Memory B cell (primary cell): ENCODE measurements at places on chromosomes 11 and 22.

GRCh38 chr11:35619855-35620640, 1.8 kb downstream of the FJX1 start:
- DNase-seq = no peak

- no peak for DNase-seq
Measured at GRCh38 chr11:120789391-120789790, 234.5 kb upstream of the TBCEL start.

- no peak for DNase-seq
Measured at GRCh38 chr11:128613300-128613995, 26.1 kb upstream of the ETS1 start.

- no peak for DNase-seq
Measured at GRCh38 chr11:27241311-27242122, 121.5 kb downstream of the CCDC34 start.

GRCh38 chr22:31867386-31868153, 76.8 kb upstream of the YWHAH start:
- DNase-seq = no peak

DNA sequence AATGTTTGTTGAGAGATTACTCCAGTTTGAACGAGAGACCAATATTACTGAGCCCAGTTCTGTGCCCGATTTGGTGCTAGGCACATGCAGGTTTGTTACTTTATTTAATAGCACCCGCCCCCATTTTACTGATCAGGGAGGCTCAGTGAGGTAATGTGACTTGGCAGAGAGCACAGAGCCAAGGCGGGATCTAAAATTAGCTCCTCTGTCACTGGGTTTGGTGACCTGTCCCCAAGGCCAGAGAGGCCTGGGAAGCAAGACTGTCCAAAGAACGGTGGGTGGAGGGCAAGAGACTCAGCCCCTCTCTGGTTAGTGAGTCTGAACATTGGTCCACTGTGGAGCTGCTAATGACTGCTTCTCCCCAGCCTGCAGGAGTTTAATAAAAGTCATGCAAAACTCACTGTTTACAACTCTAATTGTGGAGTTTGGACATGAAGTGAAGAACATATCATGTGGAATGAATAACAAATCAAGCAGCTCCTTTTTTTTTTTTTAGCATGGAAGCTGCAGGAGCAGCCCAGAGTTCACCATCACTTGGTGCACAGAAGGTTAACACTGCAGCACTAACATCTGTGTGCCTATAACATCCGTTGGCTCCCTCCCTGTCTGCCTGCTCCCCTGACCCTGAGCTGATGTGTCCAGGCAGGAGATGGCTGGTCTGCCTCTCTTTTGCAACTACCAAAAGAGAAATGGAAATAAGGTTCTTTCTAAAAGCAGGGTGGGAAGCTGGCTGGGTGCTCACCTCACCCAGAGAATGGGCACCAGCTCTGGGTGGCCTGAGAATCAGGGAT, 39.0 kb downstream of the CSNK2A3 start:
- DNase-seq = no peak

DNA sequence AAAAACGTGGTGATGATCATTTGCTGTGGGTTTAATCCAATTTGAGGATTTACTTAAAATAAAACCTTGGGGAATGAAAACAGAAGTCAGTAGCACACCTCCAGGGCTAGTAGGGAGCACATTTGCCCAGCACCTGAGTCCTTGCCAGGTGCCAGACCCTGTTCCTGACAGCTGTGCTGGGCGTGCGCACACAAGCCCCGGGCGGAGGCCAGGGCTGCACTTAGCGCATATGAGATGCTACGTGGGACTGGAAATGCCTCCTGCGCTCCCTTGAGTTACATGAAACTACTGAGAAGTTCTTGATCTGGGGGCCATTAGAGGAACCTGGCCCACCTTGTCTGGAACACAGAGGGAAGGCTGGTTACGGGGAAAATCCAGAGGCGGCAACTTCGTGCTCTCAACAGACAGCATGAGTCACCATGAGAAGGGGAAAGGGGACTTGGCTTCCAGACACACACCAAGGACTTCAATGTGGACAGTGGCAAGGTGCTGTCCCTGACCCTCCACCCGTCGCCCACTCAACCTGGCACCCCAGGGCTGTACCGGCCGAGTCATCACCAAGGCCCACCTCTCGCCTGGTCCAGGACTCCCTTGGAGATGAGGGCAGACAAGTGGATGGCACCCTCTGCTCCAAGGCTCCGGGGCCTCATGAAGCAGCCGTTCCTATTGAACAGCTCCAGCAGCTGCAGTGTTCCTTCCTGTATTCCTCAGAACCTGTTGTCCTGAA, 1468.6 kb downstream of the BRD1 start:
- DNase-seq = no peak

DNA sequence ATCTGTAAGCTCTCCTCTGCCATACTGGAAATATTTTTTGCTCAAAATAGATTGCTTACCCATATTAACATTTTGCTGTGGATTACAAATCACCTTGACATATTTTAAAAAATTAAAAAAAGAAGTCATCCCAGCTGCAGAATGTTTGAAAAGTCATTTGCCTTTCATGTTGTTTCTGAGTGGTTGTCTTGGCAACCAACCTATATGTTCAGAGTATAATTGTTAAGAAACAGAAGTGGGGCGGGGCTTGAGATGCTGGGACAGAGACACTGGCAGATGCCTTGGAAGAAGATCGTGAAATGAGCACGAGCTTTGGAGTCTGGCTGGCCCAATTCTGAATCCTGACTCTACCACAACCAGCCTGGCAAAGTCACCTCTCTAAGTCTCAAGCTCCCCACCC, 348.2 kb downstream of the LARGE1 start:
- DNase-seq = no peak

DNA sequence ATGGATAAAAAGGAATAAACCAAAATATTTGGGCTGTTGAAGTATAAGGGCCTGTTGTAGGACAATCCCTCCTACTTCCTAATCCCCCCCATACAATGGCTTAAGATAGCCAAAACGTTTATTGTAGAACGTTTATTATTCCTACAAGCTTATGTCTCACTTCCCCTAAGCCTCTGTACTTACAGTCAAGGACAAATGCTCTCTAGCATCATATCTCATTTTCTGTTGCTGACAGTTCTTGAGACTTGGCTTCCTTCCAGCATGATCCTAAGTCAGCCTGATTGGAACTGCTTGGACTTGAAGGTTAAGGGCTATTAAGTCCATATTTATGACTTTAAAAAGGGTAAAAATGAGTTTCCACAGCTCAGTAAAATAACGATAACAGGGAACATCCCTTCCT, 8.8 kb downstream of the MISFA start:
- no peak for DNase-seq

- no peak for DNase-seq
Measured at GRCh38 chr11:17906436-17906835, 106.4 kb downstream of the SERGEF start.

DNA sequence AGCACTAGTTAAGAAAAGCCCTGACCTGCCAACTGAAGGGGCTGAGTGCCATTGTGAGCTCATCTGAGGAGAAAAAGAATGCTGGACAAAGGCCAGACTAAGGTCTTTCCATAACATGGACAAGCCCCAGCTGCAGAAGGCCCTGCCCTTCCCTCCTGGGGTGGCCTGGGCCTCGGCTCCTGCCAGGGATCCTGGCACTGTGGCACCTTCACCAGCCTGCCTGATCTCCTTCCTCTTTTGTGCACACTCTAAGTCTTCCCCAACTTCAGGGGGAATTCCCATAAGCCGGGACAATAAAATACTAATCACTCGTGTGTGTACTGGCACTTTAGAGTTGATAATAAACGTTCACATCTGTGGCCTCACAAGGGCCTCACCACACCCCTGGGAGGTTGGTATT, 9.9 kb downstream of the TMPRSS13 start:
- DNase-seq = no peak

- DNase-seq = no peak
Measured at GRCh38 chr11:10308201-10308954, 3.5 kb downstream of the ADM start.

GRCh38 chr22:20803696-20804324, 29.9 kb downstream of the SERPIND1 start:
- DNase-seq = no peak

DNA sequence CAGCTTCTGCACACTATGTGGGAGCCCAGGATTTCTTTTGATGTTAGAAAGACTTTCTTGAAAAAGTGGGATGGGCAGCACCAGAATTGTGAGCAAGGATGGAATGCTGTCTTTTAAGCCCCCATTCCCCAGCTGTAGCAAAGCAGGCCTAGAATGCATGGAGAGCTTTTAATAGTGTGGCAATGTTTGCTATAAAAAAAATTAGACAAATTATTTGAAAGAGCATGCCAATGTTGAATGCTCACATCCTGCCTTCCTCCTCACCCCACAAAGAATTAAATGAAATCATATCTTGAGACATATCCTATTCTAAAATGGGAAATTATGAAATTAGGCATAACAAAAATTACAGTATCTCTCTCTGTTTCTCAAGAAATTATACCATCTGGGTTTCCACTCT, 154.7 kb downstream of the C11orf91 start:
- DNase-seq = no peak

DNA sequence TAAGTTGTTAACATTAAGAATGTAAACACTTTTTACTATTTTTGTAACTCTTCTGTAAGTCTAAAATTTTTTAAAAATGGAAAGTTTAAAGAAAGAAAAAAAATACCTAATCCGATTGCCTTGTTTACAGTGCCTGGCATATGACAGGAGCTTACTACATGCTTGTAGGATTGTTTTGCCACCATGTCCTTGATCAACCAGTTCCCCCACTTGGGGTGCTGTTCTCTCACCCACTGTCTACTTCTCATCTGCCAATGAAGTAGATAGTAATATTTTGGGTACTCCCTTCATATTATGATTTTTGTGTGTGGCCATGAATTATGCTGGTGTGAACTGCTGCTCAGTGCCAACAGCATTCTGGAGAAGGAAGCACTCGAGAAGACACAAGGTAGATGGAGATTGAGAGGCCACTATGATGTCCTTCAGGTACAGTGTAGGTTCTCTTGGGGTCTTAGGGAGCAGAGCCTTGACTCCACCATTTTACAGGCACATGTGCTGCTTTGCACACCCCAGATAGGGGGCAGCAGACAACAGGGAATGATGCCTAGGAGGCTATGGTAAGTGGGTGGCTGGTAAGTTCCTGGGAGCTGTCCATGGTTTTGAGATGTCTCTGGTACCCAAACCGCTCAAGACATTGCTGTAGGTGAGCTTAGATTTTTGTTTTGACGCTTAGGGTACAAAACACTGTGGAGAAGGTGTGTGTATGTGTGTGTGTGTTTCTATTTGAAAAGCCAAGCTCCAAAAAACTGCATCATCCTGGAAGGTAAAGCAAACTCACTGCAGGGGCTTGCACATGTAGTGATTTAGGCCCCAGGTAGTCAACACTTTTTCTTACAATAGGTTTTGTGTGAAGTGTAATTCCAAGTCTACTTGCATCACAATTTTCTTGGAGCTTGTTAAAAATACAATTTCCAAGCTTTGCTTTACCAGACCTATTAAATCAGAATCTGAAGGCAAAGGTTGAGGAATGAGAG, 494.5 kb upstream of the LARGE1 start:
- DNase-seq = no peak

DNA sequence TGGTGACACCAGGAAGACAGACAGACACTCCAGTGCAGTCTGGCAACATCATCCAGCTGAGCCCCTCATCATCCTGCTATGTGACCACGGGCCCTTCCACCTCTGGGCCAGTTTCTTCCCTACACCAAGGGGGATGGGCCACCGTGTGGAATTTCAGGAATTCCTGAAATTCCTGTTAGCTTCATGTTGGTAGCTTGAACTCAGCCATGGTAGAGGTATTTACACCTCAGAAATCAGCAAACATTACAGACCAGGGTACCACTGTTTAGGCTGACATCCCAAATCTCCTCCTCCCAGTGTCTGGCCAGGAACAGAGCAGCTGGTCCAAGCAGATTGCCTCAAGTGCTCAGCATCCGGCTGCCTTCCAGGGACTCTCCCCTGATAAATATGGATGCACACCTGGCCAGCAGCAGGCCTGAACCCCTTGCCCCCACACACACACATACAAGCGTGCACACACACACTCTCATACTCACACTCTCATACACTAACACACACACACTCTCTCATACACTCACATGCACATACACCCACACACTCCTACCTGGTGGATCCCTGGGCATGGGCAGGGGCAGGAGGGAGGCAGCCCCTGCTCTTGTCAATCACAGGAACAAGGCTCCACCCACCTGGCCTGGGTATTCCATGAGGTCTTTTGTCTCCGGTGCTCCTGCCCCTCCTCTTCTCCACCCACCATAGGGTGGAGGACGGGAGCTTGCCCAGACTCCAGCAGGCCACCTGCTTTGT, 85.2 kb downstream of the BUD13 start:
- no peak for DNase-seq
